Activated T-helper 2 cell treated with anti-CD3 and anti-CD28 coated beads, Interferon-gamma antibody, Interleukin-2, Interleukin-4, amounts not matched to agents 10 μg/mL and 5 μg/mL and 100 μg/mL, durations not matched to agents 14 hours and 24 hours and 36 hours (primary cell): ENCODE measurements at places on chromosomes 7 and 10. TPM values are rescaled to one million over a fixed set of nuclear protein-coding genes. Genes with fewer than 3 reads are reported as not detected.

DNA sequence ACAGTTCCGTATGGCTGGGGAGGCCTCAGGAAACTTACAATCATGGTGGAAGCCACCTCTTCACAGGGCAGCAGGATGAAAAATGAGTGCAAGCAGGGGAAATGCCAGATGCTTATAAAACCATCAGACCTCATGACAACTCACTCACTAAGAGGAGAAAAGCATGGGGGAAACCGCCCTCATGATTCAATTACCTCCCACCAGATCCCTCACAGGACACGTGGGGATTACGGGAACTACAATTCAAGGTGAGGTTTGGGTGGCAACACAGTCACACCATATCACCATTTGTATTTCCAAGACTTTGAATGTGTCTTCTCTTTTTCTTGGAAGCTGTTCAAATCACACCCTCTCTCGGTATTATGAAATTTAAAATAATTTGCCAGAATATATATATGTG, 80.1 kb downstream of the SEMA3D start:
- no peaks in the 10 kb centered on the region for H3K36me3 ChIP-seq
- no peak for DNase-seq
- no peaks in the 10 kb centered on the region for H3K27me3 ChIP-seq
- H3K27ac ChIP-seq: no peak overlapping the region
- H3K4me3 ChIP-seq: no peak overlapping the region
- H3K4me1 ChIP-seq: no peaks in the 10 kb centered on the region

GRCh38 chr7:139358541-139359365, 941 bp upstream of the LUC7L2 start:
- no peaks in the 10 kb centered on the region for H3K27me3 ChIP-seq
- peak overlapping the region; percentile 99 for H3K27ac ChIP-seq
- peak overlapping the region; percentile 94 for H3K4me3 ChIP-seq
- peaks cover 29% of the 10 kb centered on the region for H3K4me1 ChIP-seq
- DNase-seq: peak; percentile 31

DNA sequence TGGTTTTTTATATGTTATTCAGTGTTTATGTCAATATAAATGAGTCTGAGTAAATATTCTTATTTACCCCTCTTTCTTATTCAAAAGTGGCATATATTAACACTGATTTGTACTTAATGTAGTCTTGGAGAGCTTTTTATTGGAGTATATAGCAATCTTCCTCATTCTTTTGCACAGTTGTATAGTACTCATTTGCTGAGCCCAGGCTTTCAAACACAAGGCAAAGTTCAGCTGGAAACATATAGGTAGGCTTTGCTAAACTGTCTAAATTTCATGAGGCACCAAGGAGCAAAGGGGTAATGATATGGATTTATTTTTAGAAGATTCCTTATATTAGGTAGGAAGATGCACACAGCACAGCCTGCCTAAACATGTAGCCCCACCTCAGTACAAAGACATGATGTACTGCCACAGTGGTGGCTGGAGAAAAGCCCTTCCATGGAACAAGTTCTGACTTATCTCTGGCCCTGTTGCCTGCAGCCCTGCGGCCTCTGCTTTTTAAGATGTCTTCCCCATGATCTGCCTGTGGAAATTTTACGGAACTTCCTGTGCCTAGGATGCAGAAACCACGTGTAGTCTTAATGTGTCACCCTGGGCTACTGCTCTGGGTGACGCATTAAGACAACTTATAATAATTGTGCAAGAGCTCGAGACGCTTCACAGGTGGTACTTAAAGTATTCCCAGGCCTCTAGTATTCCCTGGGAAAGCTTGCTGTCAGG, 9.6 kb upstream of the PDCD4 start:
- H3K27me3 ChIP-seq: no peaks in the 10 kb centered on the region
- peaks cover 77% of the 10 kb centered on the region for H3K4me1 ChIP-seq
- no peak overlapping the region for H3K4me3 ChIP-seq

GRCh38 chr10:31635415-31636065, 293.1 kb downstream of the ARHGAP12 start:
- no peaks in the 10 kb centered on the region for H3K36me3 ChIP-seq
- no peak overlapping the region for H3K4me3 ChIP-seq
- peaks cover 1% of the 10 kb centered on the region for H3K27me3 ChIP-seq
- no peak overlapping the region for H3K27ac ChIP-seq
- no peaks in the 10 kb centered on the region for H3K4me1 ChIP-seq
- no peak for DNase-seq

- H3K27ac ChIP-seq: no peak overlapping the region
- no peak for DNase-seq
- no peak overlapping the region for H3K4me3 ChIP-seq
These were observed 38.7 kb downstream of the GPR26 start for GRCh38 chr10:123704812-123705211.

DNA sequence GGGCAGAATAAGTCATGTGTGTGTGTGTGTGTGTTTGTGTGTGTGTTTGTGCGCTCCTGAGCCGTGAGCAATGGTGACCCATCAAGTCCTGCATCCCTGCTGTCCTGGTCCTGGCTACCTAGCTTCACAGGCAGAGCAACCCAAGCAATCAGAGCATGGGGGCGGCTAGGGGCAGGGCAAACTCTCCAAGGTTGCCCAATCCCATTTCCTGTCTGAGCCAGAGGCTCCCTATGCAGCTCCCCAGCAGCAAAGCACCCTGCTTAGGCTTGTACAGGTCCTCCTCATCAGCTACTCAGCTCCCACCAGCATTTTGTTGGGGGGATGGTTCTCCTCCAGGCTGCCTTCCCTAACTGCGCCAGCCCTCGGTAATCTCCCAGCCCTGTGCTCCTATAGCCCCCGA, 31.1 kb upstream of the CRHR2 start:
- DNase-seq: no peak
- peaks cover 13% of the 10 kb centered on the region for H3K36me3 ChIP-seq
- H3K27me3 ChIP-seq: no peaks in the 10 kb centered on the region
- no peaks in the 10 kb centered on the region for H3K4me1 ChIP-seq

- H3K36me3 ChIP-seq: no peaks in the 10 kb centered on the region
- H3K27me3 ChIP-seq: no peaks in the 10 kb centered on the region
- DNase-seq: no peak
- no peak overlapping the region for H3K27ac ChIP-seq
- H3K4me1 ChIP-seq: peaks cover 30% of the 10 kb centered on the region
These were observed 79.9 kb downstream of the PTPRE start for GRCh38 chr10:127986531-127987466.

DNA sequence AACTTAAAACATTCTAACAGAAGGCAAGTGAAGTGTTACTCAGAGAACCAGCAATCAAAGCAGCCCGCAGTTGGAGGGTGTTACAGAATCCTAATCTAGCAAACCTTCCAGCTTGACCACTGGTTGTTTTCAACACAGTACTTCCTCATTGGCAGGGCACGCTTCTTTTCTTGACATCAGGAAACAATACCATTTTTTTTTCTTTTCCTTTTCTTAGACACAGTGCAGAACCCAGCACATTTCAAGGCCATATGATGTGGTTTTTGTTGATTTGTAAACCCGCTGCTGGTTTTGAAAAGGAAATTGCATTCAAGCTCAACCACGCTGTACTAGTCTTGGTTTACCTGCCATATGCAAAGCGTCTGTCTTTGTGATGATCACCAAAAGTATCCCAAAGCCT, 33.4 kb downstream of the RHOBTB1 start:
- H3K4me3 ChIP-seq: peak overlapping the region; percentile 28
- no peak for DNase-seq
- H3K4me1 ChIP-seq: peaks cover 8% of the 10 kb centered on the region
- no peak overlapping the region for H3K27ac ChIP-seq

USP54 gene
- total RNA-seq: 5.4 and 5.7 TPM in 2 replicates

CXCL12 gene
- total RNA-seq: not detected in 2 replicates

TAF3 gene
- total RNA-seq: 17.4 and 17.9 TPM in 2 replicates

SMNDC1 gene
- total RNA-seq: 40.2 and 43.1 TPM in 2 replicates

CHN2 gene
- 0.73 and 0.94 TPM in 2 replicates for total RNA-seq

PNLIPRP3 gene
- total RNA-seq: not detected in 2 replicates
